ENCODE measurements at places on chromosomes 2 and 18.

DNA sequence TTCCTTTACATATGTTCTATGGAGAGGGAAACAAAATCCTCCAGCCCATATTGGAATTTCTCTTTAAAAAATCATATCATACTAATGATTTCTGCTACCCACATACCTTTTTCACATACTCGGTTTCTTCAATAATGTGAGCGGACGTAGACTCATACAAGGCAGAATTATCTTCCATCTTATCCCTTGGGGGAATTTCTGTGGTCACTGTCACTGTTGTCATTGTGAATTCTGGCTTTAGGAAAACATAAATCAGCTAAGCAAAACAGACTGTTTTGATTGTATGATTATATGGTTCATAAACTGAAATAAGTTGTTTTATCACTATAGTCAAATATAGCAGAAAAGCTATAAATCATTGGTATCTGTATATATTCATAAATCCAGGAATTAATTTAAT, 16.7 kb downstream of the CCDC68 start:
- no peak for DNase-seq

DNA sequence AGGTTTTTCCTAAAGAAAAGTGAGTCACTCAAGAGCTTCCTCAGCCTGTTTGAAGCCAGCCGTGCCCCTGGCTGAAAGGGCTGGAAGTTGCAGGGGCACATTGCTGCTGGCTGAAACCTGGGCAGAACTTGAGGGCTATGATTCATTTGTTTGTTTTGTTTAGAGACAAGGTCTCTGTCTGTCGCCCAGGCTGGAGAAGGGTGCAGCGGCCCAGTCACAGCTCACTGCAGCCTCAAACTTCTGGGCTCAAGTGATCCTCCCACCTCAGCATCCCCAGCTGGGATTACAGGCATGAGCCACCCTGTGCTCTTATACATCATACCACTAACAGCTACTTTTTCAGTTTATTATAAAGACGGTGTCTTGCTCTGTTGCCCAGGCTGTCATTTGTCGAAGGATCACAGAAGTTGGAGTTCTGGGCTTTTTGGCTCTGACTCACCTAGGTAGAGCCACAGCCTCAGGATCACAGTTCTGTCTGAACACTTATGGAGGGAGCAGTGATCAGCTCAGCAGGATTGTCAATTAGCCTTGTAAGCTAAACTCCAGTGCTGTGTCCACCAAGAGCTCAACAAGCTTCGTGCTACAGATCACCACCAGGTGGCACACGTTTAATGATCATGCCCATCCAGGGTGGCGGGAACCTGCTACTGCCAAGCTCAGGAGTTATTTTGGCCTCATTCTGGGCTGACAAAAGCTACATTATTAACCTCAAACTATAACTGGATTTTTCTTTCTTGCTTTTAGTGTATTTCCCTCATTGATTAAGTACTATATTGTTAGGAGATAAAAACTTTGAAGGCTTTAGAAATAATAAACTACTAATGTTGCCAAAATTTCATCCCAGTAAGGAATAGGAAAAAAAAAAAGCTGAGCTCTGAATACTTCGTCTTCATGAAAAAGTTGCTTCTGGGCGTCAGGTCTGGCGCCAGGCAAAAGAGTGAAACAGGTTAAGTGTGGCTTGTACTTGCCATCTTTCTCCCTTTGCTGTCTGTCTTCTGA, 57.9 kb downstream of the ARHGEF33 start:
- DNase-seq = peak; percentile 71

DNA sequence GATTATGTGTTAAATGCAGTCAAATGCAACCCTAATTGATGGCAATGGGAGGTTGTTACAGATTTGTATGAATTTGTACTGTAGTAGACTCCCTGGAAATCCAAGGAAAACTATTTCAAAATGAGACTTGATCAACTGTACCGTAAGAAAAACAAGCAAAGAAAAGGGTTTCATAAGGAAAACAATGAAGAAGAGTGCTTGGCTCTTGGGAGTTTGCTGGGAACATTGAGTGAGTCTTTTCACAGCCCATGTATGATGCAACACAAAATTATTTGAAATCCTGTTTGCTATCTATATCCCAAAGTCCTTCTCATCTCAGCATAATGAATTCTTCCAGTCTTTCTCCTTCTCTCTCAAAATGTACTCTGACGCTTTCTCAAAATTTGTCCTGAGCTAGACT, 67.0 kb upstream of the OSR1 start:
- no peak for DNase-seq

- no peak for DNase-seq
These were observed 9.1 kb upstream of the LCLAT1 start for GRCh38 chr2:30437809-30438548.

GRCh38 chr2:73232403-73233153, 461 bp downstream of the PRADC1 start:
- DNase-seq = no peak

DNA sequence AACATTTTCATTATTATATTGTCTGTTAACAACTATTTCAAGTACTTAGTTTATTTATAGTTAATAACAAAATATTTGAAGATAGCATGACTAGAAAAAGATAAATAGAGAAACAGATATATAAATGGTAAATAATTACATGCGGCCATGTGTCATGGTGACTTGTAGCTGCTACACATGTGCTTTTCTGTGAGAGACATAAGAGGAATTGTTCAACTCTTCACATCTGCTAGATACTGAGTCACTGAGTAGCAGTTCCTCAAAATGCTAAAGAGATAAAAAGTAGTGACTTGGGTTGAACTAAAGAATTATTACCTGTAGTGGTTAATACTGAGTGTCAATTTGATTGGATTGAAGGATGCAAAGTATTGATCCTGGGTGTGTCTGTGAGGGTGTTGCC, 37.5 kb upstream of the SCN9A start:
- DNase-seq = peak; percentile 58

GRCh38 chr18:61551586-61551985, 218.4 kb downstream of the CDH20 start:
- peak; percentile 71 for DNase-seq

All from HCEC 1CT (cell line).